ENCODE measurements at places on chromosomes 5 and 9. TPM values are rescaled to one million over a fixed set of nuclear protein-coding genes. Genes with fewer than 3 reads are reported as not detected.

DNA sequence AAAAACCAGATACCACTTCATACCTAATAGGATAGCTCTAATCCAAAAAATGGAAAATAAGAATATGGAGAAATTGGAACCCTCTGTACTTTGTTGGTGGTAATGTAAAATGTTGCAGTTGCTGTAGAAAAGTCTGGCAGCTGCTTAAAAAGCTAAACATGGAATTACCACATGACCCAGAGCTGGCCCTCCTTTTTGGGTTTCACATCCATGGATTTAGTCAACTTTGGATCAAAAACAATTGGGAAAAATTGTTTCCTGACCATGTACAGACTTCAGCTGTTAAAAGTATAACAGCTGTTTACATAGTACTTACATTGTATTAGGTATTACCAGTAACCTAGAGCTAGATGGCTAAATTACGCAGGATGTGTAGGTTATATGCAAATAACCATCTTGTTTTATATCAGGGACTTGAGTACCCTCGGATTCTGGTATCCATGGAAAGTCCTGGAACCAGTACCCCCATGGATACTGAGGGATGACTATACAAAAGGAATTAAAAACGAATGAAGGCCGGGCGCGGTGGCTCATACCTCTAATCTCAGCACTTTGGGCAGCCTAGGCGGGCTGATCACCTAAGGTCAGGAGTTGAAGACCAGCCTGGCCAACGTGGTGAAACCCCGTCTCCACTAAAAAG lies 15.8 kb downstream of the DNAJA1 start:
- DNase-seq, result no peak

- no peak for DNase-seq
Measured at GRCh38 chr5:173719731-173720082, 103.3 kb upstream of the BOD1 start.

- no peak for DNase-seq
Measured at GRCh38 chr9:92931606-92932005, 15.7 kb upstream of the FGD3 start.

The SNCAIP gene
- 10.5 TPM for total RNA-seq

The AJM1 gene
- total RNA-seq, result 0.86 TPM

DNA sequence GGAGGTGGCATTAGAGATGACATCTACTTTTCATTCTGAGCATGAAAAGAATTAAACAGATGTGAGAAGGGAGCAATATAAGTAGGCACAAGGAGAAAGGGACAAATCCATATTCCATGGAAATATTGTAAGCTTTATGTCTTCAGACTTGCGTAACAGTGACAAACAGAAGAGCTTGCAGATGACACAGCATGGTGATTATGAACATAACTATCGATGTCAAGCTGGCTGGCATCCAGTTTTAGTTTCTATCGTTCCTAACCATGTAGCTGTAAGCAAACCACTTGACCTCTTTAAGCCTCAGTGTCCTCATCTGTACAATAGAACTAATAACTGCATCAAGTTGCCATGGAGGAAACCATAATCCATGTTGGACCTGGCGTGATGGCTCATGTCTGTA lies 246.7 kb upstream of the ADRA1B start:
- no peak for DNase-seq

The CD14 gene
- 0.48 TPM for total RNA-seq

The NDOR1 gene
- total RNA-seq, result 32.3 TPM

- DNase-seq, result no peak
Measured at GRCh38 chr5:135846311-135846710, 11.8 kb downstream of the SLC25A48 start.

The FOXI1 gene
- total RNA-seq, result not detected

- DNase-seq, result no peak
Measured at GRCh38 chr9:94868464-94868863, 142.0 kb downstream of the AOPEP start.

The AQP3 gene
- total RNA-seq, result 2.6 TPM

DNA sequence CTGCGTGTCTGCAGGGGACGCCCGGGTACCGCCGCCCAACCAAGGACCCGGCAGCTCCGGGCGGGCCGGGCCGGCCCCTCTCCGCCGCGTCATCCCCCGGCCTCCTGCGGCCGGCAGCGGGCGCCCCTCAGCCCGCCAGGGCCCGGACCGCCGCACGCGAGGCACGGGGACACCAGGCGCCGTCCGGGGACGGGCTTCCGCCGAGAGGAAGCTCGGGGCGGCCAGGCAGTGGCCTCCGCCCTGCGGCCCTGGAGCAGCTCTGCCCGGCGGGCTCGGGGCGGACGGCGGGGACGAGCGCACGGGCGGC lies 373 bp downstream of the FBXW5 start:
- no peak for DNase-seq

The WNK2 gene
- 87.2 TPM for total RNA-seq

Data from H1 (cell line).